ENCODE measurements at places on chromosomes 12 and 14.

DNA sequence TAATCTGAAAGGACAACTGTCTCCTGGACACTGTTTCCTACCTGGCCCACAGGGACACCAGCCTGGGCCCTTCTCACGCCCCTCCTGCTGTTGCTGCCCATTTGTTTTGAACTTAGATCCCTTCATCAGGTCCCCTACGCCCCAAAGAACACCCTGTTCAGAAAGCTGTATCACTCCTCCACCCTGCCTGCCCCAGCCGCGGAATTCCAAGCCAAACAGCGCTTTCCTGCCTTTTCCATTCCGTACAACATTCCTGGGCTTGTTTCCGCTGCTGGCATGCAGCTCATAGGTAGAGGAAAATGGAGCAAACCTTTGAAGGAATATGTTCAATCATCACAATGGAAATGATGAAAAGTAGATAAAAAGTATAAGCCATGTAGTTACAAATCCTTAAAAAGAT is 12.8 kb upstream of the GSG1 start:
- DNase-seq, result no peak

DNA sequence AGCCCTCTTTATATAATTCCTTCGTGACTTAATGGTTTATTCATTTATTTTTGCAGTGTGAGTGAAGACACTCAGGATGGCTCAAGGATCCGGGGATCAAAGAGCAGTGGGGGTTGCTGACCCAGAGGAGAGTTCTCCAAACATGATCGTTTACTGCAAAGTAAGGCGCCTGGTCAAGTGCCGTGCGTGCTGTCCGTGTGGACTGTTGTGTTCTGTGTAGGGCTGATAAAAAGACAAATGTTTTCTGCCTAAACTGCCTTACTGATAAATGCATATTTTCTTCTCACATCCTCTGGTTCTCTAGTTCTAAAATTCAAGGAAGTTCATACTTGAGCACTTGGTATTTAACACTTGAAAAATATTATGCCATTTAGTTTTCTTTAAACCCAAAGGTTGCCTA is 32.5 kb downstream of the RGS6 start:
- no peak for DNase-seq

GRCh38 chr12:87107270-87107669 is 851.1 kb upstream of the MGAT4C start:
- DNase-seq, result no peak

DNA sequence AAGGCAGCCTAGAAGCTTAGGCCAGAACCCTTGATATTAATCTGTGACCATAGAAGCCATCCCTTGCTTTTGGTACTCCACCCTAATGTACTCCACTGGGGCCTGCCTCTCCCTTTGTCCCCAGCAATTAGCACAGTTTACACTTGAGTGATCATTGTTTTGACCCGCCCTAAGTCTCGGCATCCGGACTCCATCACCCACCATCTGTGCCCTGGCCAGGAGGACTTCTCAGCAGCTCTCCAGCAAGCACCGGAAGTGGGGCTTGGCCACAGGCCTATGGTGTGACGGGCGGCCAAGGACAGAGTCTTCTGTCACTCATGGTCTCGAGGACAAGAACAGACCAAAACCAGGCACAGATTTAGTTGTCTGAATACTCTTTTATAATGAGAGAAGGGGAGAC is 126.5 kb upstream of the NTF3 start:
- DNase-seq, result no peak

DNA sequence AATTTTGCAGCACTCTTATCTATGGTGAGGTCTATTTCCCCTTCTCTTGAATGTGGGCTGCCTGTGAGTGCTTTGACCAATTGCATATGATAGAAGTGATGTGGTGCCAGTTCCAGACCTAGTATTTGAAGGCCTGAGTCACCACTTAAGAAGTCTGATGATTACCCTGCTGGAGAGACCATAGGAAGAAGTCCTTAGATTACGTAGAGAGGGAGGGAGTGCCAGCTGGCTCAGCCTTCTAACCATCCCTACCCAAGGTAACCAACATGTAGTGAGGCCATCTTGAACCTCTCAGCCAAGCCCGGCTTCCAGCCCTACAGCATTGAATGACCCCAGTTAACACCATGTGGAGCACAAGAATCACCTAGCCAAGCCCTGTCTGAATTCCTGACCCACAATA is 166.9 kb downstream of the NELL2 start:
- DNase-seq, result no peak
